Stimulated activated CD4-positive, alpha-beta T cell treated with anti-CD3 and anti-CD28 coated beads, Interleukin-1b, Interleukin-23, amount 100 ng/mL, for 1 hour (primary cell): ENCODE measurements at places on chromosomes 4 and X.
A peak's percentile ranks its signal among the peaks of the same experiment; 100 is the strongest.

- no peak for DNase-seq
These were observed 43.6 kb downstream of the TIGD4 start for GRCh38 chr4:152735906-152736305.

DNA sequence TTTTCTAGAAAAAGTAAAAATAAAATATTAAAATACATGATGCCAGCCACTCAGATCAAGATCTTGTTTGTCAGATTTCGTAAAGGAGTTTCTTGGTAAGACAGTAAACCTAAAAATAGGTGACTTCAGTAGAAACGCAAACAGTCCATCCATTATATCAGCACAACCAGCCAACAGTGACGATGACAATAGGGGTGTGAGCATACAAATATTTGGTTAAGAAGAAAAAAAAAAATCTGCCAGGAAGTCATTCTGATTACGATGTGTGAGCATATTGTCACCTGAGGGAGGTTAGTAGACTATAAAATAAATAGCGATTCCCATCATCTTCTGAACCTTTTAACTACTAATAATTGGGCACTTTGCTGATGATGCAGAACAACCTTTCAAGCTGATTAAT is 37.6 kb downstream of the SLC7A11 start:
- no peak for DNase-seq

DNA sequence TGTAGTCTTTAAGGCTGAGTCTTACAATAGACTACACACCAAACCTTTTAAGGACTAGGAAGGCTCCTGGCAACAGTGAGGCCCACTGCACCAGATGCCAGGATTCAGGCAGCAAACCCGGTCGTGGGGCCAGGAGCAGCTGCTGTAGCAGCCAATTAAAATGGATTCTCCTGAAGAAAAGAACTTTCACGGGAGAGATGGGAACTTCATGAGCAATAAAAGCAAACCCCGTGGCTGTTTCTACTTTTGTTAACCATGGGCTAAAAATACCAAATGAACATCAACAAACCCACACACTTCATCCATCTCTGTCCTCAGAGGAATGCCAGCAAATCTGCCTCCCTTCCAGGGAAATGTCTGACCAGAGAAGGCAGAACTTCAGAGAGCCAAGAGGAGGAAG is 101.4 kb downstream of the BTC start:
- DNase-seq = no peak

DNA sequence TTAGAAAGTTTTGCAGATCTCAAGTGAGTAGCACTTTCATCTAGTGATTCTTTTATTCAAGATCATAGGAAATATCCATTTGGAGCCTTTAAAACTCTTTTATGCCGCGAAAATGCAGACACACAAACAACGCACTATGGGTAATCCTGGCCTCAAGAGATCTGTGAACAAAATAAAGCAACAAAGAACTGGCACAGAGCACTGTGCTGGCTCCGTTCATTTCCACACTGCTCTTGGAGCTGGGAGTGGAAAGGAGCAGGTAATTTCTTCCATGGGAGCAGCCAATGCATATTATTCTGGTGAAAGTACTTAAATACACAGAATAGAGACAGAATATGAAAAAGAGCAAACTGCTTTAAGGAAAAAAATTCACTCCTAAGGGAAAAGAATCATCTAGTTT is 172.7 kb upstream of the FRG1 start:
- no peak for DNase-seq

GRCh38 chr4:55947912-55948725 is 626 bp upstream of the CEP135 start:
- no peak for DNase-seq

GRCh38 chr4:82388405-82388804 is 14.6 kb upstream of the HNRNPD start:
- no peak for DNase-seq

DNA sequence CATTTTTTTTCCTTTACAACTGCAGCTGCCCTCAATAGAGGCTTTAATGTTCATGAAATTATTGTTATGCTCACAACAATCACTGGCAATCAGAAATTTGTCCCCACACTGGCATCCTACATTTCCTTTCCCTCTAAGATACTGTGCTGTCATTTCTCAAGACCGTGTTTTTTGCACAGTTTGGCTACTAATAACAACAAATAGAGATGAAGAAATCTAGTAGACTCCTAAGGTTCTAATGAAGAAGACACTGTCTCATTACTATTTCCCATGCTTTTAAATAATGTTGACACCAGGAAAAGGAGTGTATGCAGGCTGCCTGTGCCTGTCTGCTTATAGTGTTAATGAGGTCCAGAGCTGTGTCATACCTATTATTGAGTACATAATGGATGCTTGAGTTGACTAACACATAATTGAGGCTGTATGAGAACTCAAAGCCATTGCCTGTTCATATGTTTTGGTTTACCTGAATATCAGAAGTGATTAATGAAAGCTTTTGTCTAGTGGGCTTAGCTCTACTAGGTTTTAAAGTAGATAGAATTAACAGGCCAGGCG is 1.5 kb upstream of the EIF4E start:
- no peak for DNase-seq

- DNase-seq = peak; percentile 88
These were observed at the start of gene FGFRL1 for GRCh38 chr4:1011022-1011665. Gene FGFRL1 (plus strand): TSS chr4:1011626. CDS start chr4:1012486, 860 bp downstream.

DNA sequence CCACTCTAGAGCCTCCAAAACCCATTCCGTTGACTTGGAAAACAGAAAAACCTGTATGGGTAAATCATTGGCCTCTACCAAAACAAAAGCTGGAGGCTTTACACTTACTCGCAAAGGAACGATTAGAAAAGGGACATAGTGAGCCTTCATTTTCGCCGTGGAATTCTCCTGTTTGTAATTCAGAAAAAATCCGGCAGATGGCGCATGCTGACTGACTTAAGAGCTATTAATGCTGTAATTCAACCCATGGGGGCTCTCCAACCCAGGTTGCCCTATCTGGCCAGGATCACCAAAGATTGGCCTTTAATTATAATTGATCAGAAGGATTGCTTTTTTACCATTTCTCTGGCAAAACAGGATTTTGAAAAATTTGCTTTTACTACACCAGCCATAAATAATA is 60.8 kb downstream of the ZNF732 start:
- DNase-seq = peak; percentile 29

DNA sequence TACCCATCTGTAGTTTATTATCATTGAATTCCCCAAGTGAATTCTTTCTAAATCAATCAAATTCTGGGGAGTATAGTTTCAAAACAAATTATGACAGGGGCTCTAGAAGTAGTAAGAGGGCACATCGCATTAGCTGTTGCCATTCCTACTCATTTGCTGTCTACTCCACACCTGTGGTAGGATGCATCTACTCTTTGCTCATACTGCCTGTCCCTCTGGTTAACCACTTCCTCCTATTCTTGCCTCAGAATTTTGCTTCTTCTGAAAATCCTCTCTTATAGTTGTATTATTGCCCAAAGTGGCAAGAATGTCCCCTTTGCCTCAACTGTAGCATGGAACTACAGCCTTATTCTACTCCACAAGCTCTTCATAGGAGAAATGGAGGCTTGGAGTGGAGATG is 12.7 kb upstream of the DGKK start:
- DNase-seq = no peak

DNA sequence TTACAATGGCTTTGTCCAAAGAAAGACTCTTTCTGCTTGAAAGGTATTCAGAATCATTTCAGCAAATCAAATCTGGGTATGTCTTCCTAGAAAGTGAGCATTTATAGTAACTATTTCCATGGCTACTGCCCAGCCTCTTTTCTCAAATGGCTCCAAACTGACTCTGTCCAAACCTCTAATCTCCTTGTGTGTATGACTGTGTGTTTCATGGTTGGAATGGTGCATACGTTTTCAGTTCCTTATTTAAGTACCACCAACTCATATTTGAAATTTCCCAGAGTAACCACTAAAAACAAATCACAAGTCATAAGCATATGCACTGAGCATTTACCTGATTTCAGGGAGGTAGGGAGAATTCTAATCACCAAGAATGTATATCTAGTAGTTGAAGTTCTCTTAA is 106.0 kb downstream of the TMEM144 start:
- no peak for DNase-seq

- DNase-seq = no peak
These were observed 101.3 kb downstream of the TSPAN7 start for GRCh38 chrX:38662640-38663039.

DNA sequence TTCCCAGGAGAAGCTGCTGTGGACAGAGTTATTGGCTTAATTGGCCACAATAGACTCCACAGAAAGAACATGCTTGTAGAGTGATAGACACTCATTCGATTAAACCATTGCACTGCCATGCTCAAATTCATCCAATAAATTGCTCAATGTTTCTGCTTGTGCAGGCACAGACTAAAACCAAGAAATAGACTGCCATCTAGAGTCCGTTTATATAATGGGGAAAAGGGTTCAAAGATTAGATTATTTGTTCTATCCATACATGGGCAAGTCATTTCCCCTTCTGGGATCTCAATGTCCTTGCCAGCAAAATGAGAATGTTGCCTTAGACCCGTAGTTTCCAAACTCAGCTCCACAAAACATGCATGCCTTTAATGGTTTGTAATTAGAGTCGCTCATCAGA is 8.7 kb downstream of the SMIM10 start:
- no peak for DNase-seq

- DNase-seq = no peak
These were observed 38.7 kb upstream of the FRAS1 start for GRCh38 chr4:78018271-78019049.

- DNase-seq = no peak
These were observed 94.5 kb downstream of the DHX15 start for GRCh38 chr4:24489870-24490269.

GRCh38 chr4:16206848-16207247 is 19.4 kb downstream of the TAPT1 start:
- DNase-seq = no peak

- no peak for DNase-seq
These were observed 27.6 kb upstream of the AGTR2 start for GRCh38 chrX:116142976-116143375.

GRCh38 chr4:55879224-55879623 is 25.8 kb downstream of the EXOC1 start:
- DNase-seq = no peak

GRCh38 chr4:133584714-133585113 is 435.6 kb downstream of the PCDH10 start:
- DNase-seq = no peak

DNA sequence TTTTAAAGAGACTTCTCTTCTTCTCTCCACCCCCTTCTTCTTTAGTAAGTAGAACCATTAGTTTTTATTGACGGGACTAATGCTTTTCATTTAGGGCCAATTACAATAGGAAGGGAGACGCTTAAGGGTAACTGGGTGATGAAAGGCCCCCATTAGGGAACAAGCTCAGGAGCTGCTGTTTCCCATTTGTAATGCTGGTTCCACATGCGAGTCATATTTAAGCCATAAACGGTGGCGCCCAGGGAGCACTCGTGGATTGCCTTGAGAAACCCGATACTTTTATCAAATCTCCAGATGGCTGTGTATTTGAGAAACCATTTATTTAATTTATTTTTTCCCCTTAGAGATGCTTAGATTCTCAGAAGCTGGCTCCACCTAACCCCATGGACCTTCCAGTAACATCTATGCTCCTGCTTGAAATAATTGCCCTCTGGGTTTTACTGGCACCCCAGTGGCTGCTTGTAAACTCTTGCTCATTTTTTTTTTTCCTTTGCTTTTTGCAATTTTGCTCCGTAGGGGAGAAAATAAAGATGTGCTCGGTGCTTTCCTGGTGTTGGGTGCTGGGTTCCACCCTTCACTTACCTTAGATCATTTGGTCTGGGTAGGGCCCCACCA is 124.2 kb upstream of the MSX1 start:
- no peak for DNase-seq

- DNase-seq = no peak
These were observed 3.5 kb downstream of the FHDC1 start for GRCh38 chr4:152939621-152940020.

- no peak for DNase-seq
These were observed 361 bp downstream of the QDPR start for GRCh38 chr4:17511509-17511949.

GRCh38 chrX:8849458-8849857 is 48.3 kb upstream of the FAM9A start:
- no peak for DNase-seq

GRCh38 chr4:76783836-76784235 is 114.1 kb downstream of the SOWAHB start:
- no peak for DNase-seq

DNA sequence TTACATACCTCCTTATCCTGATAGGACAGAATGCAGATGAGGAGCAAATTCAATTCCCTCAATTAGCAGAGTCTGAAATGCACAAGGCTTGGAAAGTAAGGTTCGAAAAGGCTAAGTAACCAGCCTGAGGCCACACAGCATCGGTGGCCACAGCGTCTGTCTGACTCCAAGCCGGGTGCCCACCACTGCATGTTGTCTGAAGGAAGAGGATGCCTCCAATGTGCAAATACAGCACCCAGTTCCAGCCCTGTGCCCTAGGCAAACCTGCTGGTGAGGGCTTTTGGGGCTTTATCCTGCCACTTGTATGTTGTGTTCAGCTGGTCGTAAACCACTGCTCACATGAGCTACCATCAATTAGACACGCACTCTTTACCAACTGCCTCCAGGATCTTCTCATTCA is 48.6 kb upstream of the PPP2R2C start:
- DNase-seq = no peak

DNA sequence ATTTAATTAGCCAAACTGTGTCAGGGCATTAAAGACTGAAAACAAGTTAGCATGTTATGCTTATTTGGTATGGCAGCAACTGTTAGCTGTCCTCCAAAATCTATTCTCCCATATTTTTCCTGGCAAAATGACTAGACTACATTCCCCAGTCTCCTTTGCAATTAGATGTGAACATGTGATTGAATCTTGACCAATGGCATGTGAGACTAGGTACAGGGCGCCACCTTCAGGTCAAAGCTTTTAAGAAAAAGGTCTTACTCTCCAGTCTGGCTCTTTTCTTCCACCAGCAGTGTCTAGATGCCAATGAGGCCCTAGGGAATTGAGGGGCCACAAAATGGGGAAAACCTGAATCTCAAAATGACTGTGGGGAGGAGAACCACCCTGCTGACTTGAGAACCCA is 408.2 kb downstream of the SMARCA1 start:
- DNase-seq = no peak

DNA sequence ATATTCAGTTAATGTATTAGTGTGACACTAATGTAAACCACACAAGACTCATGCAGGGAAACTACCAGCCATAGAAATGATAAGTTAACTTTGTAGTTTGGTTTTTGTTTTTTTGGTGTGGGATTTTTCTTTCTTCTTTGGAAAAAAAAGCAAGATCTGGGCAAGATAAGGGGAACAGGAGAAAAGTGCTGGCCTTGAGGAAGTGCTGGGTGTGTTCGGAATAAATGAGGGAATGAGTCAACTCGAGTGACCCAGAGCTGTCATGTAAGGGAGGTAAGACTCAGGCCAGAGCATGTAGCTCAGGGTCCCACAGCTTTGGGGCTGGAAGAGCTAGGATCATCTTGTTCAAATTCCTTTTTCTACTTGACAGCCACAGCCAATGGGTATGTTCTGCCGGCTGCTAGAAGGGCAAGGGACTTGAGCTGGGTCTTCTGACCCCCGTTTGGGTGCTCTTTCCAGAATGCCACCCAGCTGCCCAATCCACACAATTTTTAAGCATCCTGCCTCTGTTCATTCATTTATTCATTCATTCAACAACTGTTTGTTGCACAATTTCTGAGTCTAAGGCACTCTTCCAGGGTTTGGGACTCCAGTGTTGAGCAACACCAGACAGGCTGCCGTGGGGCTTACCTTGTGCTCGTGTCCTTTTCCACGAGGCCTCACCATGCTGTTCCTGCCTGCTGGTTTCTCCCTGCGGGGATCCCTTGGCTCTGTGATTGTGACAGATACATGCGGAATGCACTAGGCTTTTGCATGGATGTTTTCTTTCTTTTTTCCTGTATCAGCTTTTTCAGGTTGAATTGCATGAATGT is 54.5 kb downstream of the CLDN34 start:
- DNase-seq = no peak
